WTC11 (cell line): ENCODE measurements at places on chromosomes 2 and 18.

DNA sequence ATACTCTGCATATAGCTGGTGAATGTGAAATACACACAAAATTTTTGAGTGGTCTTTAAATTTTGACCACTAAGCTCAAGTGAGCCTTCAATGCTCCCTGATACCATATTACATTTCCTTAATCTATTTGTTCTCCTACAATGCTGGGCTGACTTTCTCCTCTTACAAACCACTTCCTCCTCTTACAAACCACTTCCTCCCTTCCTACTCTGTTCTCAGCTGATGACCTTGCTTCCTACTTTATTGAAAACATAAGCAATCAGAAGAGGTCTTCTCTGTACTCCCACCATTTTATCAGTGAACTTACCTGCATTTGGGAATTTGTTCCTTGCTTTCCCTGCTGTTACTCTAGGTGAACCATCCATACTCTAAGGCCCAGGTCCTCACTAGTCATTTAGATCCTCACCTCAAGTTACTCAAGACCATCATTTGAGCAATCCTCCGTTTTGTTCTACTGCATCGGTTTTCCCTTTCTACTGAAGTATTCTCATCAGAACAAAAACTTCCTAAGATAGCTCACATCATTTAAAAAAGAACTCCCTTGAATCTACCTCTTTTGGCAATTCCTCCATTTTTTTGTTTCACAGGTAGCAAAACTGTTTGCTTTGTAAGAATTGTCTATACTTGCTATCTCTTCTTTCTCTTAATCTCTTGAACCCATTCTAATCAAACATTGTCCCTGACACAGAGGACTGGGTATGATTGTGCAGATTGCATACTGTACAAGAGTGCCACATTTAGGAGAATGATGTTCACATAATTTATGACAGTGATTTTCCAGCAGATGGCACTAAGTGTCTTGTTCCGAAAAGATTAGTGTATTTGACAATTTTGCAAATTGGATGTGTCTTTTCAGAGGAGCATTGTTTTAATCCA is 96.5 kb downstream of the EPB41L5 start:
- no peak for DNase-seq

DNA sequence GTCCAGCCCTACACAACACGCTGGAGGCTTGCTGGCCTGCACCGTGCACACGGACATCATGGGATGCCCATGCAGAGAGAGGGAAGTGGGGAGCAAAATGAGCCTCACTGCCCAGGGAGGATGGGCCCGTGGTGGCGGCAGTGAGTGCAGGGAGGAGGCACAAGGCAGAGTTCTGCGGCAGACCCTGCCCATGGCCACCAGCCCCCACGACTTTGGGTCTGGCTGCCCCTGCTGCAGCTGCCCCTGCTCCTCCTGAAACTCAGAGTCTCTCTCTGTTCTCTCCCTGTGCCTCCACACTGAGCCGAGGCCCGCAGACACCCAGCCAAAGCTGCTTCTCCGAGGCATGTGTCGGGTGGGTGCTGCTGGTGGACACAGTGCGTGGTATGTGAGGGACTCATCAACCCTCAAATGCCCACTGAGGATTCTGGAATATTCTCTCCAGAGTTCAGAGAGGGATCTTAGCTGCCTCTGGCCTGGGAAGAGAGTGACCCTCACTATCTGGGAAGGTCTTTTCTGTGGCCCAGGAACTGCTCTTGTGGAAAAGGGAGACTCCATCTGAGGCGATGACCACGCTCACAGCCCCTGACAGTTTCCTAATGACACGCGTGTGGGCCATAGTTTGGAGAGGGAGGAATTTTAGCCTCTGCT is 45.1 kb upstream of the HPCAL1 start:
- peak; percentile 7 for DNase-seq

DNA sequence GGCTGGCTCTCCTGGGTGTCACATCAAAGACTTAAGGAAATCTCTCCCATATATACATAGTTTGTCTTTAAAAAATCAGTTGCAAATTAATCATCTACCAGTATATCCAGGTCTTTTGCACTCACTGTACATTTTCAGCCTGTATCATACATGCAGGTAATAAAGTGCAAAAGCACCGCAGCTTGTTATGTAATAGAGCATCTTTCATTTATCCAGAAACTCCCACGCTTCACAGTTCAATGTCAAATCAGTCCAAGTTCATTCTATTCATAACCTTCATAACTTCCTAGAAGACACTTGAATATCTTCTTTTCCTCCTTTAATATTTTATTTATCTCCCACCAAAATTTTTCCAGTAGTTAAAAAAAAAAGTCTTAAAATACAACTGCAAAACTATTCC is 89.6 kb upstream of the KCTD1 start:
- DNase-seq, result no peak

GRCh38 chr2:181678861-181679543 is 1.3 kb downstream of the NEUROD1 start:
- no peak for DNase-seq

DNA sequence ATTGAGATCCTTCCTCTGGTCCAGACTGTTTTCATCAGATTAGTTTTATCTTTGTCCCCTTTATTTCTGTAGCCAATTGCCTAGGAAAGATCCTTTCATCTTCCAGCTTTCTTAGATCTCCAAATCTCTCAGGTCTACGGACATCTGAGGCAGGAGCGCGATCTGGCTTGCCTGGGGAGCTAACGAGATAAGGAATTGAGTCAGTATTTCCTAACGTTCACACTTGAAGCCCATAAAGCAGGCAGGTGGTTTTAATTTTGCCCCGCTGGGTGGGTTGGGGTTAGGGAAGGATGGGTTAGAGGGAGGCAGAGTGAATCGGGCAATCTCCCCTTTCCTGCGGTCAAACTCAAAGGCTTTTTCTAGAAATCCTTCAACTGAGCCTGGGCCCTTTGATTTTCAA is 727 bp upstream of the TTLL4 start:
- DNase-seq, result no peak
